Fibroblast of gingiva (primary cell): ENCODE measurements at places on chromosomes 11 and 22.

GRCh38 chr11:129643031-129643721 lies 172.5 kb upstream of the TMEM45B start:
- peak; percentile 64 for DNase-seq

- DNase-seq = no peak
Measured at GRCh38 chr11:63941901-63942300, 3.1 kb downstream of the NAA40 start.

DNA sequence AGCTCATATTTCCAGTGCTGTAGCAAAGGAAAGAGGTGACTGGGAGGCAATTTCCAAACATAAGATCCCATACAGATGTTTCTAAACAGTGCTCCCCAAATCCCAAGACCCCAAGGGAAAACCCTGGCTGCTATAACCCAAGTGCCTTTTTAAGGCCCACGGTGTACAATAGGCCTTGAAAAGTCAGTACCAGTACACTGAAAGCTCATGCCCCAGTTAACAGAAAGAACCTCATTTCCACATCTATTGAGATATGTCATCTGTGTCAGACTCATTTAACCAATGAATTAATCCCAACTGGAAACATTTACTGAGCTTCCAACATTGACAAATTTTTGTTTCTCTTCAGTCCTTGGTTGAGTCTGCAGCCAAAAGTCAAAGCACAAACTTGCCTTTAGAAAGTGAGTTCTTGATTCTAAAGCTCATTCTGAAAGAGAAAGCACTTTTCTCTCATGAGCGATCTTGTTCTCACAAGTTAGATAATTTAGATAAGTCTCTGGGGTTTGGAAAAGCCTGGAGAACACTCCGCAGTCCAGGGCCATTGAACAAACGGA lies 239.8 kb upstream of the ARHGAP20 start:
- no peak for DNase-seq

DNA sequence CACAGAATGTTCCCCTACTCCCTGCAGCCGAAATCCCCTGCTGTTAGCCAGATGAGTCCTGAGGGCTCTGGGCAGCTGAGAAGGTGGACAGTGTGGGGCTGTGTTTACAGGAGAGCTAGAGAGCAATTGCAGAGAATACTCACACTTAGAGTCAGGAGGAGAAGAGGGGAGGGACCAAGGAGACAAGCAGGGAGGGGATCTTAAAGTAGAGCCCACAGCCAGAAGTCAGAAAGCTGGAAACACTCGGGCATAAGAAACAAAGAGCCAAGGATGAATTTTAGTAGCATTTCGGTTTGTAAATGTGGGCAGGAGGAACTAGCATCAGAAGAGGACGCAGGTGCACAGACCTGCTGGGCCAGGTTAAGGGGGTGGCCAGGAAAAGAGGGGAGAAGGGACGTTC lies 1435.9 kb downstream of the BRD1 start:
- no peak for DNase-seq

- DNase-seq = peak; percentile 21
Measured at GRCh38 chr11:130666781-130667251, 218.4 kb downstream of the ADAMTS15 start.

DNA sequence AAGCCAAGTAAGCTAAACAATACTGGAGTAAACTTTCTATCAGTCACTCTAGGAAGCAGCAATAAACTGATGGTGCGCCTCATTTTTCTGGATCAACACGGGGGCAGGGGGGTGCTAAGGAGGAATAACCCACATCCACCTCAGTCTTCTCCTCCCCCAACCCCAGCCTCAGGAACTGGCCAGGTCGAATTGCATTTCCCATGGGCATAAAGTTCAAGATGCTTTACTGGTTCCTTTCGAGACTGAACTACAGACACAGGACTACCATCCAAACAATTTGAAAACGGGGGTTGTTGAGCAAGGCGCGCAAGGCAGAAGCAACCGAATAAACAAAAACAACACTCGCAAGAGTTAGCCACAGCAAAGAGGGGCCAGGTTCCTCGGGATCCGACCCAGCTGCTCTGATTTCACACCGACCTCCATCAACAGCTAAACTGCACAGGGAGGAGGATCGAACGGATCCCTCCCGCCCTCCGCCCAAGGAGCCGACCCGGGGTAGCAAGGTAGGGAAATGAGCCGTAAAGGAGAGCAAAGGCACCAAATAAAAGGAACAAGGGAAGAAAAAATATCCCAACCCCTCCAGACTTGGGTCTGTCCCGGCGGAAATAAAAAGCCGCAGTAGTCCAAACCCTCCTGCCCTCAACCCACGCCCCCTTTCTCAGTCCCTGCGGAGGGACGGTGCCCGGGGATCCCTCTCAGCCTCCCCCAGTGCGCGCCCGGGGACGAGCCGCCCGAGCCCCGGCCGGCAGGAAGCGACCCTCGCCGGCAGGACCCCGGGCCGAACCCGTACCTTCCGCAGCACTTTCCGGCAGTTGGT lies 801 bp downstream of the SESN3 start:
- DNase-seq = peak; percentile 37

DNA sequence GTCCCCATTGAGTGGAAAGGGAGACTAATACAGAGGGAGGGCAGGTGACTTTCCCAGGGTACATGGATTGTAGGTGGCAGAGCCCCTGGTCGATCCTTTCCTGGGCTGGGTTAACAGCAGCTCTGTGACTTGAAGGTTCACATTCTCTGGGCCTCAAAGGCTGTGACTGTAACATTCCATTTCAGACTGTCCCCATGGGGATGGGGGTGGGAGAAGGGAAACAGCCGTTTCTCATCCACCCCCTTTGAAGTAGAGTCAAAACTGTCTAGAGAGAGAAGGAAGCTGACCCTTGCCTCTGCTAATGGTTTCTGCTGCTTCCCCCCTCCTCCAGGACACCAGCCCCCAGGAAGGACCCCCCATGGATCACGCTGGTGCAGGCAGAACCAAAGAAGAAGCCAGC lies 19.2 kb downstream of the MICALL1 start:
- no peak for DNase-seq

GRCh38 chr11:61541598-61541997 lies 33.0 kb downstream of the LRRC10B start:
- DNase-seq = peak; percentile 68

DNA sequence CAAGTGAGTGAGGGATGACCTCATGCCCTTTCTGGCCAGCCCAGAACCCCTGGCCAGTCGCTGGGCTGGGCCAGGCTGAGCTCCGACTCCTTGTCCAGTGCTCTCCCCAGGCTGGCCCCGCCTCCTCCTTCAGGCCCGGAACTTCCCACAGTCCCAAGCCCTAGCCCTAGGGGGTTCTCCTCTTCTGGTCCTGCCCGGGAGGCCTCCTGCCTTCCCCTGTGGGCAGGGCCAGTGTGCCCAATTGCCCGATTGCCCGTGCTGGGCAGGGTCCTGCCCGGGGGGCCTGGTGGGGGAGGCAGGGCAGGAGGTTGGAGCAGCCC lies 4.2 kb downstream of the TCIRG1 start:
- DNase-seq = no peak
